ENCODE measurements at places on chromosomes 3 and 15.

- DNase-seq = no peak
Measured at GRCh38 chr3:141279077-141279967, 47.7 kb downstream of the PXYLP1 start.

GRCh38 chr15:96343113-96344059 is 12.9 kb downstream of the NR2F2 start:
- no peak for DNase-seq

DNA sequence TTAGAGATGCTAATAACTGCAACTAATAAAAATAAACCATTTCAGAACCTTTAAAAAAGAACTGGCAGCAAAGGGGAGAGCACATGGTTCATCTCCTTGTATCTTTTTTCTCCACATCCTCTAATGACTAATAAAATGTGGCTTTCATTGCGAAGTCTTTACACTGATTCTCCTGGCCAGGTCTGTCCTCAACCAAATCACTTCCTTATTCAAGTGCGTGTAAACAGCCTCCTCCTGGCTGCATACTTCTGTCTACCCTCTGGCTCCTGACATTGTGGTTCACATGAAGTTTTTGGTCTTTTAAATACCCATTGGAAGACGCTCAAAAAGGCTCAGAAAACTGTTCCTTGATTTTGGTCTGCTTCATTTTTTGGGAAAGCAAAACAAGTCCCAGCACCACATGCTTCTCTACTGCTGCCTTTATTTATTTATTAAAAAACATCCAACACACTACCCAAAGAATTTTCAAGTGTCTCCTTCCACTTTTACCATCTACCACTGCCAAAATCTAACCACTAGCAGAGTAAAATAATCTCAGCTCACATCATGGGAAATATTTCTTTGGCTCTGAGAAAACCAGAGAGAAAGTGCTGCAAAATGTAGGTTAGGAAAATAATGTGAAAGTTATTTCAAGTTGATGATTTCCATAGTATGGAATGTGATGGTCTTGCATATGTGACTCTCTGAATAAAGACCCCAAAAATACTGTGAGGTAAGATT is 85.1 kb downstream of the EFL1 start:
- DNase-seq = no peak

- no peak for DNase-seq
Measured at GRCh38 chr3:146625186-146625775, 20.1 kb upstream of the PLSCR5 start.

GRCh38 chr3:36302158-36302509 is 78.2 kb upstream of the STAC start:
- DNase-seq = no peak

GRCh38 chr3:152030320-152030719 is 156.9 kb downstream of the SUCNR1 start:
- no peak for DNase-seq

GRCh38 chr3:9194509-9195184 is 54.8 kb downstream of the SRGAP3 start:
- no peak for DNase-seq

DNA sequence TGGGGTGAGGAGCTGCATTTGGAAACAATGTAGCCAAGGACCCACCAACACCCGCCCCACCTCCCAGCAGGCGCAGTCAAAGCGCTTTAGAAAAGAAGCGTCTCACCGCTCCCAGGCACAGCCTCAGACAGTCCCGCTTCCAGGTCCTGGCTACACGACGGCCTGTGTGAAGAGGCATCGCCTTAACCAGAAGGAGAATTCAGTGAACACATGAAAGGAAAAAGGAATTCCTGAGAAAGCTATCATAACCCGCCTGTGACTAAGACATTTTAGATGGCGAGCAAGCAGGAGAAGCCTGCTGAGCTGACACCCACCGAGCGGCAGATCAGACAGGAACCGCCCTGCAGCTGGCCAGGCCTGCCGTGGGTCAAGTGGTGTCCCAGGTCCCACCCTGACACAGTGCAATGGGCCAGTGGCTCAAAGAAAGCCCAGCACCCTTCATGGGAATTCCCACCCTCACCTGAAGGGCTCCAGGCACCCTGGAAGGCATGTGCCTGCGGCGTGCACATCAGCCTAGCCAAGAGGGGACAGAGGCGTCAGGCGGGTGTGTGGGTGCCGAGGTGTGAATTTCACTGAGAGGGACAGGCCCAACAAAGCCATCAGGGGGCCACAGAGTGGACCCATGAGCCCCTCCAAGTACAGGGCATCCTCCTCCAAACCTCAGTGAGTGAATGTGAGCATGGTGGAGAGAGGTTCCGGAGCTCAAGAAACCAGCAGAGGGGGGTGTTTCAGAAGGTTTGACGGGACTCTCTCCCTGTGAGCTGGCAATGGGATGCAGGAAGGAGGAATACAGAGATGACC is 144.8 kb downstream of the NSMCE3 start:
- DNase-seq = no peak

GRCh38 chr3:195900436-195901355 is 7.7 kb downstream of the TNK2 start:
- DNase-seq = no peak

DNA sequence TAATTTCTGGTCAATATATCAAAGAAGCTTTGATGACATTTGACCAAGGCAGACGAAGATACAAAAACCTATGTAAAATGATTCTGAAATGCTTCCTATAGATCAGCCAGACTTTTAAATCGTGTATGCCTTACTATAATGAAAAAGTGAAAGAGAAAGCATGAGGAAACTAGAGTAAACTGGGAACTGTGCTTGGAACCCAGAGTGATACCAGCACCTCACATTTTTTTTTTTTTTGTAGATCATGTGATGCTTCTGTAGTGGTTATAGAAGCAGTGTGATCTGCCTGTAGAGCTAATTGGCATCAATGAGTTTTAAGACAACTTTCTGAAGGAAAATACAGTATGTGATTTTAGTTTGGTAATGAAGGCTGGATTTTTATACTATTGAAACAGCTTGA is 150.7 kb downstream of the NLGN1 start:
- DNase-seq = no peak

- DNase-seq = peak; percentile 59
Measured at GRCh38 chr3:198071602-198072287, 111.7 kb downstream of the LMLN start.

DNA sequence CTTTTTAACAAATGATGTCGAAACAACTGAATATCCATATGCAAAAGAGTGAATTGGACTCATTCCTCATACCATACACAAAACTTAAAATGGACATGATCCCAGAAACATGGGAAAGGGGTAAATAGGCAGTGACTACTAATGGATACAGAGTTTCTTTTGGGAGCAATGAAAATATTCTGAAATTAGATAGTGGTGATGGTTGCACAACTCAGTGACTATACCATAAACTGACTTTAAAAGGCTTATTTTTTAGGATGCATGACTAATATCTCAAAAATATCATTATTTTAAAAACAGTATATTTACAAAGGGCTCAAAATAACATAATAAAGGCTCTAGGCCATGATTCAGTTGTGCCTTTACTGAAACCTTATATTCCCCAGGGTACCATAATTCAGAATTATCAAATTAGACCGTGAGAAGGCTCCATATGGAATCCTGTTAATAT is 16.3 kb upstream of the ATP13A3 start:
- no peak for DNase-seq

- DNase-seq = no peak
Measured at GRCh38 chr3:161161603-161162002, 56.5 kb upstream of the B3GALNT1 start.

DNA sequence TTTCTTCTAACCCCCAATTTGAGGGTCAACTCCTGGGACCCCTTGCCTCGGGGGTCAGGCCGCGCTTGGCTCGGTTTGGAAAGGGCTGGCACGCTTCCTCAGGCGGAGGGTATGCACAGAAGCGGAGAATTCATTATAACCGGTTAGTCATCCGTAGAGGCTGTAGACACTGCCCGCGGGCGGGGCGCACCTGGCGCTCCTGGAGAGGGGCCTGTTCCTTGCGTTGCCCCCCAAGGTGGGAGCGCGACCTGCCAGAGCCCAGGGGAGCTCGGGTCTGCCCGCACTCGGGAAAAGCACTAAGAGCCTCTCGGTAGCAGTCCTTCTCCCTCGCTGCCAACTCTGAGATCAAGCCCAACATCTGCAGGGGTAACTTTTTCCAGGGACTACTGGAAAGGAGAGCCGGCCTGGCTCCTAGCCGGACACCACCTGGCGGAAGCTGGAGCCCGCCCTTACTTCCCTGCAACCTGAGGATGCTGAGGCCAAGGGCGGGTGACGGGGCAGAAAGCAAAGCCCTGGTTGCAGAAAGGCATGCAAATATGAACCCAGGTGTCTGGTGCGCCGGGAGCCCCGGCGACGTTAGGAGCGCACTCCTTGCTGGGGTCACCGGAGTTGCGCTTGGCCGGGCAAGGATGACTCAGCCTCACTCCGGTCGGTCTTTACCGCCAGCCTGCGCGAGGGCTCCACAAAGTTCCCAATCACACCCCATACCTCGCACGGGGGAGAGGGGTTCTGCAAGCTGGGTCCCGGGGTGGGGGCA is 1.5 kb upstream of the CACNA2D3 start:
- DNase-seq = no peak

DNA sequence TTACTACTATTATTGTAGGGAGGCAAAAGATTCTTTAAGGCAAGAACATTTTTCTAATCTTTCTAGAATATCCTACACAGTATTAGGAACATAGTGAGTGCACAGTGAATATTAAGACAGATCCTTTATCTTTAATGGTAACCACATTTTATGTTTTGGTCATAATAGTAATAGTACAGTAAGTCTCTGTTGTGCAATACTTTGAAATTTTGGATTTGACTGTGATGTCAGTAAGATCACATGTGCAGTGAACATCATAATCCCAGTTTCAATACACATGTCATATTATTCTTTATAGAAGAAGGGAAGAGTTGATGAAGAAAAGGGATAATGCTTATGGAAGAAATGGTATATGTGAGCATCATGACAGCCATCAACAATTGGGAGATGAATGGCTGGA is 10.7 kb downstream of the STT3B start:
- no peak for DNase-seq

GRCh38 chr3:56042326-56042951 is 425.8 kb downstream of the ERC2 start:
- no peak for DNase-seq

- DNase-seq = no peak
Measured at GRCh38 chr3:54228806-54229205, 106.5 kb downstream of the CACNA2D3 start.

DNA sequence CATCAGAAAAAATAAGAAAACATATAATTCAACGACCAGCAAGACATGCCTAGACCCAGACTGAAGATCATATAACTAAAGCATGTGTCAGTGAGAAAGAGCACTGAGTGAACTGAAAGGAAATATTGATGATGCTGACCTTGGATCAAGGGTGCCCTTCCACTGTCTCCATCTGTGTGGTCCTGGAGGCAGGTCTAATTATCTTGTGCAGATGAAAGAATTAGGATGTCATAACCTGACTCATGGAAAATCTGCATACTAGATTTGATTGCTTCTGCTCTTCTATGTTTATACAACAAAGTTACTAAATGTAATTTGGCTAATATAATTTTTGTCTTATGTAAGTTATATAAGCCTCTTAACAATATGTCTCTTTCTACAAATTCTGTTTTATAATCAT is 264.6 kb upstream of the TGFBR2 start:
- DNase-seq = no peak

- no peak for DNase-seq
Measured at GRCh38 chr15:57323806-57324589, 52.3 kb upstream of the CGNL1 start.

- DNase-seq = no peak
Measured at GRCh38 chr3:126129398-126129891, 45.5 kb upstream of the SLC41A3 start.

DNA sequence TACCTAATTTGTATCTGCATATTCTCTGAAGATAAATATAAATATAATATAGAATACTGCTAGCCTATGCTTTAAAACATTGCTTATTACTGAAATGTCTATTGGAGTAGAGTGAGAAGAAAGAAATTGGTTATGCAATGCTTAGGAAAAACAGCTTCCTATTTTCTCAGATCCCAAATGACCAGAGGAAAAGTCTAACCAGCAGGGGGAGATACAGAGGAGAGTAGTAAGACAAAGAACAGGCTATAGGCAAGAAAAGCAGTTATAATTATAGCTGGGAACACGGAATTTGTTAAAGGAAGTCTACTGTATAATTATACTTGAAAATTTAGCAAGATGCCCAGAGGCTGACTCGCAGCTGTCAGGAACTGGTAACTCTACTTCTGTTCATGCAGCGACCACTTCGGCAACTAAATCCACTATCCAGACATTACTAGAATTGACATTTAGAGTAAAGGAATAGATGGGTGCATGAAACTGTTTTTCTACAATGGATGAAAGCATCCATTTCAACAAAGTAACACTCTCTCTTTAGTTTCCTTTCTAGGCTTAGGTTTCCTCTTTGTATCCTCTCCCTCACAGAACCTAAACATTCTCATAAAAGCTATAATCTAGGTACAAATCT is 97.2 kb downstream of the TBC1D5 start:
- peak; percentile 19 for DNase-seq

DNA sequence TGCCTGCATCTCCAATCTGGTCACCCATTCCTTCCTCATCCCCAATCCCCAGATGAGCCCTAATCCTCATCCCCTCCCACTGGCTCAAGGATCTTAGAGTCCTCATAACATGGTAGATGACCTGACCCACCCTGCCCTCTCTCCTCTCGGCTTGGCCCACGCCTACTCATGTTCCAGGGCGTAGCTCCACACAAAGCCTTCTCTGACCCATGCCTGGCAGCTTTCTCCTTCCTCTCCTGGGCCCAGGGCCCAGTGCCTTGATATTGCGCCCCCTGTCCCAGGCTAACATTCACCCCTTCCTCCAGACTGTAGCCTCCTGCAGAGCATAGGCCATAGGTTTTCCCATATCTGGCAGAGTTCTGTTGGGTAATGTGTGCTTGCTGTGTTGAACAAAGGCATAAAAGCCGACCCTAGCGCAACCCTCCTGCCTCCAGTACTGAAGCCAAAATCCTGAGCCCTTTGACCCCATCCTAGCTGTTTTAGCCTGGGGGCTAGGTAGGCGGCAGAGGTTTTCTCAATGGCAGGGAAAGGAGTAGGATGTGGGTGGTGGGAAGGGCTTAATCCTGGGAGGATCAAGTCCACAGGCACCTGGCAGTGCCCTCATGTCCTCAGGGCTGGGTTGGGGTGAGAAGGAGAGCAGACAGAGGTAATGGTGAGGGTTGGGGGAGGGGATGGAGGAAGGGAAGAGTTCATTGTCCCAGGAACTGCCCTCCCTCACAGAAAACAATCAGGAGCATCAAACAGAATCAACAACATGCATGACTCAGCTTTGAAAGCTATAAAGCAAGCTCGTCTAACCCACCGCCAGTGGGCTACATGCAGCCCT is 35.5 kb downstream of the MESD start:
- no peak for DNase-seq

GRCh38 chr3:35746492-35746891 is 107.2 kb downstream of the ARPP21 start:
- DNase-seq = no peak

- no peak for DNase-seq
Measured at GRCh38 chr3:43883729-43884396, 193.1 kb downstream of the ABHD5 start.

- no peak for DNase-seq
Measured at GRCh38 chr3:94694894-94695293, 632.0 kb downstream of the NSUN3 start.

GRCh38 chr3:169508426-169508825 is 155.1 kb downstream of the MECOM start:
- DNase-seq = no peak

All from activated CD4-positive, alpha-beta T cell treated with anti-CD3 and anti-CD28 coated beads for 4 hours (primary cell).